ENCODE measurements at places on chromosomes 7 and 10.

GRCh38 chr7:77827999-77828398, 29.4 kb downstream of the PHTF2 start:
- DNase-seq, result no peak

- no peak for DNase-seq
Observed at GRCh38 chr10:71496927-71497762, 100.4 kb downstream of the CDH23 start.

DNA sequence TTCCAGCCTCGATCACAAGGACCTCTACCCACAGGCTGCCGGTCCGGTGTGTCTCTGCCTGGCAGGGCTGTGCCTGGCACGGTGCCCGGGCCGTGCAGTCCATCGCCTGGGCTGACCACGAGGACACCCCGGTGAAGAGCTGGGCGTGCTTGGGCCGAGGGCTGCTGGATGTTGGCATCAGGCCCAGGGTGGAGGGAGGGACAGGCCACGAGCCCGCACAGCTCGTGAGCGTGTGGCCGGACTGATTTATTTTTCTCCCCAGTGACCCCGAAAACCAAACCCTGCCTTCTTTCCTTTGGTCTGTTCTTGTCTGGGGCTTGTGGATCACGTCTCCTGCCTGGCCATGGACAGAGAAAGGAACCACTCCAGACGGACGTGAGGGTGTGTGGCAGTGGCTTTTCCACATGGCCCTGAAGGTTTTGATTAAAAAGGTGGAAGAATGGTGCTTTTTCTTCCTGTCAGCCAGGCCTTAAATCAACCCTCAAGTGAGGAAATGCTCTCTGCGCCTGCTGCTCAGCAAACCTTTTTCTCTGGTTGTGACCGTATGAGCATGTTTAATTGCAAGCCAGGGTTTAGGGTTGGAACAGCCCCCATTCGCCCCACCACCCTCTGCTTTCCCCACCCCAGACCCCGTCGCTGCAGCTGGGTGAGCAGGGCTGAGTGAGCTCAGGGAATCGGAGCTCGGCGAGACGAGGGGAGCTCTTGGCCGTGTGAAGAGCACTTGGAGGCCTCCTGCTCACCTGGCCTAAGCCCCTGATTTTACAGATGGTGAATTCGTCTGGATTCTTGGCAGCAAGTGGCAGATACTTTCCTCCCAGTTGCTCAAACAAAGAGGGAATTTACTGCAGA, 130.1 kb downstream of the RGS10 start:
- DNase-seq, result no peak

GRCh38 chr10:109062371-109062770, 860.9 kb downstream of the XPNPEP1 start:
- DNase-seq, result no peak

DNA sequence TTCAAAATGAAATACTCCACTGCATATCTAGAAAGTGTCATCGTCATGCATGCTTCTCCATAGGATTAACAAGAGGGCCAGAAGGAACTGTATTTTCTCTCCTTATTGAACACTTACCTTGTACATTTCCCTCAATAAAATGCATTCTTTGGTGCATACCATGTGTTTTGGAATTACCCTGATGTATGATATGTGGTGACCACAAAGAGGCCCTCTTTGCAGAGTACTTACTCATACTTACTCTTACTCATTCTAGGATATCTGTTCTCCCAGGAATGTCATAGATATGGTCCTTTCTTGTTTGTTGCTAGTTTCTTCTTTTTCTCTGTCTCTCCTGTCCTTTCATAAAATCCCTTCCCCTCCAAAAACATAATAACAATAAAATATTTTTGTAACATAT, 1087.1 kb upstream of the POT1 start:
- DNase-seq, result no peak

Measured in stimulated activated CD8-positive, alpha-beta memory T cell treated with anti-CD3 and anti-CD28 coated beads, Interleukin-7, amount 100 ng/mL, for 1 hour (primary cell).